Occipital lobe (tissue), 3 donors: ENCODE measurements at places on chromosomes 12 and 14. TPM values are rescaled to one million over a fixed set of nuclear protein-coding genes. Genes with fewer than 3 reads are reported as not detected.

The ETFBKMT gene
- total RNA-seq: 3.4 TPM

The TMEM233 gene
- not detected for total RNA-seq

The RIMBP2 gene
- total RNA-seq: 39.5 TPM

The ENDOU gene
- not detected for total RNA-seq

The TPH2 gene
- not detected for total RNA-seq

- no peak for DNase-seq
Observed at GRCh38 chr14:94377866-94378470, 10.4 kb downstream of the SERPINA1 start.

- DNase-seq: no peak
Observed at GRCh38 chr14:102668291-102668873, 75.9 kb downstream of the RCOR1 start.

GRCh38 chr12:107650977-107651376 lies 34.6 kb upstream of the PWP1 start:
- no peak for DNase-seq

GRCh38 chr14:52350445-52350844 lies 36.3 kb downstream of the PTGER2 start:
- DNase-seq: no peak

- DNase-seq: no peak
Observed at GRCh38 chr12:104248444-104248843, 32.9 kb downstream of the TXNRD1 start.

DNA sequence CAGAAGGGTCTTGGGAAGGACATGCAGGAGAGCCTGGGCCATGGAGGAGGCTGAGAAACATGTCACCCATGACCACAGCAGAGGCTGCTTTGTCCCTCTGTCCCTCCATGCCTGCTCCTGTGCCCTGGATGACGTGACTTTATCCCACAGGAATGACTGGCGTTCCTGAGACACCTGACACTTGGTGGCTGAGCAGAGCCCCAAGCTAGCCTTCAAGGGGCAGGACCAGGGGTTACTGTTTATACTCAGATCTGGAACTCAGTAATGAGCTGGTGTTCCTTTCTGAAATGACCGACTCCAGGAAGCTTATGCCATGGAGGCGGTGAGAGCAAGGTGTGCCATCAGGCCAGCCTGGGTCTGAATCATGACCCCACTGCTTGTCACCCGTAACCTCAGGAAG lies 44.2 kb downstream of the ZFP36L1 start:
- no peak for DNase-seq

- DNase-seq: no peak
Observed at GRCh38 chr12:52175371-52176350, 16.2 kb downstream of the KRT80 start.

DNA sequence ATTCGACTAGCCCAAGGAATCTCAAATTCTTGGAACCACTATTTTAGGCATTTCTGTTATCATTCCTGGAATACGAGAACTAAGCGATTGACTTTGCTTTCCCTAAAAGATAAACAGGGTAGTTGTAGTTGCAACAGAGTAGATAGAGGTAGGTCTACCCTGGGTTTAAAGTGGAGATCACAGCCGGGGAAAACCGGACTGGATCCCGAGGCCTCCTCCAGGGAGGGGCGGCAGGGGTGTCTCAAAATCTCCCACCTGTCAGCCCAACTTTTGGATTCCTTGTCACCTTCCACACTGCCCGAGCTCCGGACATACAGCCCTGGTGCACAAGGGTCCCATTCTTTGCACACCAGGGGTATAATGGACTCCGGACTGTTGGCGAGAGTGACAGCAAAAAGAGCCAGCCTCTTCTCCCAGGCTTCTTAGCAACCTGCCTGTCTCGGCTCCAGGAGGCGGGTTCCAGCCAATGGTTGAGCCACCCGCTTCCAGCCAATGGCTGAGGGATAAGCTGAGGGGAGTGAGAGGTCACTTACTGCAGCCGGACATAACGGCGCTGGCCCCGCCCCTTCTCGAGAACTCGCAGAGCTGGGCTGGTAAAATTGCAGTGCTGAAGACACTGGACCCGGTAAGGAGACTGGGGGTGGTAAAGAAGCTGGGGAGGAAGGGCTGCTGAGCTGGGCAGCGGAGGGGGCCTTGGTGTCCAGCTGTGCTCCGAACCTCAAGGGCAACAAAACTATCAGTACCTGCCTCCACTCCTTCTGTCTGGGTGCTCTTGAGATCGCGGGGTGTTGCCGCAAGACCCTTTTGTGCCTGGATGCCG lies at the start of gene SUOX:
SUOX (plus strand) TSS at position 562 of the 820 bp plus-strand sequence. CDS start 4,946 bp downstream, outside the sequence.
- DNase-seq: peak; percentile 98

- DNase-seq: no peak
Observed at GRCh38 chr12:131072451-131073230, 118.9 kb downstream of the ADGRD1 start.
